ENCODE measurements at places on chromosomes 13 and 19.

- DNase-seq = peak; percentile 73
These were observed 145.8 kb downstream of the KCNRG start for GRCh38 chr13:50161052-50161451.

- DNase-seq = no peak
These were observed 110.0 kb downstream of the KCNRG start for GRCh38 chr13:50125304-50125553.

GRCh38 chr13:114102131-114102520, 30.3 kb downstream of the RASA3 start:
- DNase-seq = no peak

GRCh38 chr19:41172297-41173164, 20.5 kb upstream of the CYP2S1 start:
- no peak for DNase-seq

DNA sequence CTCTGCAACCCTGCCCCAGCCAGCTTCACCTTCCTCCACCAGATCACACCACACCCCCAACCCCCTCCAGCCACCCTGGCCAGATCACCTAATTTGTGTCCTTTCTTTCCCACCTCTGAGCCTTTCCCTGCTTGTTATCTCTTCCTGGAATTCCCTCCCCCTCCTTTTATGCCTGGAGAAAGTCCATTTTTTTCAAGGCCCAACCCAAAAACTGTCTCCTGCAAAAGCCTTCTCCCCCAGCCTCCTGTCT, 5.3 kb upstream of the TLE2 start:
- DNase-seq = no peak

- DNase-seq = no peak
These were observed 2.5 kb downstream of the TMEM259 start for GRCh38 chr19:1018393-1018792.

- no peak for DNase-seq
These were observed 4.7 kb upstream of the SLC17A7 start for GRCh38 chr19:49445997-49446396.

GRCh38 chr19:37551129-37551993, 43.2 kb downstream of the ZNF571 start:
- DNase-seq = peak; percentile 72

DNA sequence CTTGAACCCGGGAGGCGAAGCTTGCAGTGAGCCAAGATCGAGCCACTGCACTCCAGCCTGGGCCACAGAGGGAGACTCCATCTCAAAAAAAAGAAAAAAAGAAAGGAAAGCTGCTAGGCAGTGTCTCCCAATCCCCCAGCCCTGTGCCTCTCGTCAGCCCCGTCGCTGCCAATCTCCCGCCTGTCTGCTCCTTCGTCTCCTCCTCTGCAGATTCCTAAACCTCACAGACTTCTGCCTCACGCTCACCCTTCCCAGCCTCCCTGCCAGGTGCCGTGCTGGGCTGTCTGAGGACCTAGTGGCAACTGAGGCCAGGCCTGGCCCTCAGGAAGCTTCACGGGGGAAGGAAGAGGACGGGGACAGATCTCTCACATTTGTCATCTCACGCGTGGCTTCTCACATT, 21.5 kb downstream of the DPF1 start:
- DNase-seq = no peak

- DNase-seq = no peak
These were observed 8.2 kb upstream of the BBC3 start for GRCh38 chr19:47239152-47239551.

GRCh38 chr19:48678201-48678600, 5.4 kb upstream of the NTN5 start:
- DNase-seq = no peak

- DNase-seq = no peak
These were observed 699 bp downstream of the PTOV1 start for GRCh38 chr19:49851456-49852259.

GRCh38 chr13:107427536-107427935, 787.8 kb downstream of the LIG4 start:
- DNase-seq = no peak

- DNase-seq = no peak
These were observed 419.3 kb upstream of the NBEA start for GRCh38 chr13:34522808-34523207.

- DNase-seq = no peak
These were observed 907.5 kb upstream of the SLC10A2 start for GRCh38 chr13:103973740-103974139.

DNA sequence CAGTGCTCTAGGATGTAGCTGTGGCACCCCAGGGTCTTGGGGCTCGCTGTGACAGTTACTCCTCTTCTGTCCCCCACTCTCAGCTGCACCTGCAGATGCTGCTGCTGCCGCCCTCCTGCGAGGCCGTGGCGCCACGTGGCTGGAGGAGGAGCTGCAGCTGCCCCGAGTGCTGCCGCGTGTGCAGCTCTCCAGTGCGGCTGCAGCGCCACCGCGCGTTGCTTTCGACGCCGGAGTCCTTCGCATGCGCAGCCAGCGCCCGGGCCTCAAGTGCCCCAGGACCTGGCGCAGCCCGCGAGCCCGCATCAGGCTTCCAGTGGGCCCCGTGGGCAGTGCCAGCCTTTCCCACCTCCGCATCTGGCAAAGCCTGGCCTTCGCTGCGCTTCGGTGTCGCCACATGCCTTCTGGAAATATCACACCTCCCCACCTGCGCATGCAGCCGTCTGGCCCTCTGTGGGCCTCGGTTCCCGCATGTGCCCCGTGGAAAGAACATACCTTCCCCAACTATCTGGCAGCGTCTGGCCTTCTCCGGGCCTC, 692 bp upstream of the ZNF580 start:
- peak; percentile 73 for DNase-seq

DNA sequence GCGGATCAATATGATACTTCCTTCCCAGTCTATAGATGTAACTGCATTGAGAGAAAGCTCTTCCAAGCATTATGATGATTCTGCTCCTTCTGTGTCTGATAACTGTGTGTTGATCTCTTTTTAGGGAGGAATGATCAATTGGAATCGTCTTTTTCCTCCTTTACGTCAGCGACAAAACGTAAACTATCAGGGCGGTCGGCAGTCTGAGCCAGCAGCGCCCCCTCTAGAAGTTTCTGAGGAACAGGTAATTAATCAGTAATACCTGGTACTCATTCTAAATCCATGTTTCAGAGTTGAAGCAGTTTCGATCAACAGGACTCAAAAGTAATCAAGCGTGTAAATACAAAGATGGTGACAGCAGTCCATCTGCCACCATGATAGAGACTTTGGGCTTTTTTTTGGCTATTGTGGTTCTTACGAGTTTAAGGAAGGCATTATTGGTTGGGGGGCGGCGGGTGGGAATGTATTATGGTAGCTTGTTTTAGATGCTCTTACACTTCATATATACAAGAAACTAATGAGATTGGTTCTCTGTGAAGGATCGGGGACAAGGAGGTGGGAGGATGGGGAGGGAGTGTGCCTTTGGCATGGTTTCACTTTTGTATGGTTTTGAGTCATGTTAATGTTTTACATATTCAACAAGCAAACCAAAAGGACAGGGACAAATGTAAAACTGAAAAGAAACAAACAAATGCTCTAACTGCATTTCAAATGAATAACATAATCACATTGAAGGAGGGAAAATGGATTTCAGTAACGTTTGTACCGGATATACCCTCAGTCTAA, 60.7 kb upstream of the GPR183 start:
- no peak for DNase-seq

GRCh38 chr13:26518451-26518959, 39.0 kb upstream of the WASF3 start:
- DNase-seq = no peak

GRCh38 chr13:73521290-73521624, 462.5 kb downstream of the KLF5 start:
- DNase-seq = no peak

- DNase-seq = no peak
These were observed 18.2 kb upstream of the ZMYM5 start for GRCh38 chr13:19881641-19882040.

DNA sequence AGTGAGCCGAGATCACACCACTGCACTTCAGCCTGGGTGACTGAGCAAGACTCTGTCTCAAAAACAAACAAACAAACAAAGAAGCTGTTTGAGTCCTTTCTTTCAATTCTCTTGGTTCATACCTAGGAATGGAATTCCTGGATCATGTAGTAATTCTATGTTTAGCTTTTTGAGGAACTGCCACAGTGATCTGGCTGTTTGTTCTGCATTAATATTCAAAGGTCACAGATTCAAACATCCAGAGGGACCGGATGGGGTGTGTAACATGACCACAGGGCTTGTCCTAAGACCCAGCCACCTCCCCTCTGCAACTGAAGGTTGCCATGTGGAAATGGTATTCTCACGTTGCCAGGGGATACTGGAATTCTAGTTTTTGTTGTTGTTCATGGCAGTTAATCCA, 10.2 kb downstream of the COLGALT1 start:
- DNase-seq = no peak

GRCh38 chr13:100689191-100689590, 14.6 kb upstream of the TMTC4 start:
- DNase-seq = no peak

DNA sequence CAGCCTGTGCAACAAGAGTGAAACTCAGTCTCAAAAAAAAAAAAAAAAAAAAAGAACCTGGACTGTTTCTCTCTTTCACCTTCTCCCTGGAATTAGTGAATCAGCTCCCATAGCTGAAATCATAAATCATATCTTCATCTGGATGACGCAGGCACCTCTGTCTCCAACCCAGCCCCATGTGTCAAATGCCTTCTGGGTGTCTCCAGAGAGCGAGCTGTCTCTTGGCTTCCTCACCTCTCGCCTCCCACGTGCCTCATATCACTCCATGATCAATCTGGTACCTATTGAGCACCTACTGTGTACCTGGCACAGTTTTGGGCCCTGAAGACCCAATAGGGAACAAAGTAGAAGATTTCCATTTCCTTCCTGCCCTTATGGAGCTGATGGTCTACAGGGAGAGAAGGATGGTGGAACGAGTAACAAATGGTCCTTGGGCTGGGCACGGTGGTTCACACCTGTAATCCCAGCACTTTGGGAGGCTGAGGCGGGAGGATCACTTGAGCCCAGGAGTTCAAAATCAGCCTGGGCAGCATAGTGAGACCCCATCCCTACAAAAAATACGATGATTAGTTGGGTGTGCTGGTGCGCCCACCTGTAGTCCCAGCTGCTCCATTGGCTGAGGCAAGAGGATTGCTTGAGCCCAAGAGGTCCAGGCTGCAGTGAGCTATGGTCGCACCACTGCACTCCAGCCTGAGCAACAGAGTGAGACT, 2.5 kb downstream of the HSD11B1L start:
- peak; percentile 51 for DNase-seq

DNA sequence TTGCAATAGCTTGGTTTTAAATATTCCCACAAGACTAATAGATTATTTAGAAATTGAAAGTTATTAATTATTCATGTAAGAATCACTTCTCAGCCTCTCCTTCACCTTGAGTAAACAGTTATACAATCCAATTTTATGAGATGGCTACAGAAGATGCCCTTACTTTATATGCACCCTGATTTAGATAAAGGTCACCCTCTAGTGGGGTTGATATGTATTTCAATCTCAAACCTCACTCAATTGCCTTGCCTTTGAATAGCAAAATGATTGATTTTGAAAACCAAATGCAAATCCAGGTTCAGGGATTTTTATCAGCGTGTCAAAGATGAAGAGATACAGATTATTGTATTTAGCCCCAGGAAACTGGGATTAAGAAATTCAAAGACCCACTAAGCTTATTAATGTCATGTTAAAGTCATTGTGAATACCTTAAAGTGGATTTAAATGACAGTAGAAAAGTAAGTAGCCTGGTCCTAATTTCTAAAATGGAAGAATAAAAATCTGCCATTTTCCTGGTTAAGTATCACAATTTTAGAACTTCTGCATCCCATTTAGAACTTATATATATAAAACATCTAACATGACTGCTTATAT, 305.1 kb downstream of the ITGBL1 start:
- DNase-seq = peak; percentile 63

- no peak for DNase-seq
These were observed 403.4 kb downstream of the KLF5 start for GRCh38 chr13:73462241-73462640.

- DNase-seq = peak; percentile 2
These were observed 432 bp downstream of the ZNF611 start for GRCh38 chr19:52734331-52734892.

DNA sequence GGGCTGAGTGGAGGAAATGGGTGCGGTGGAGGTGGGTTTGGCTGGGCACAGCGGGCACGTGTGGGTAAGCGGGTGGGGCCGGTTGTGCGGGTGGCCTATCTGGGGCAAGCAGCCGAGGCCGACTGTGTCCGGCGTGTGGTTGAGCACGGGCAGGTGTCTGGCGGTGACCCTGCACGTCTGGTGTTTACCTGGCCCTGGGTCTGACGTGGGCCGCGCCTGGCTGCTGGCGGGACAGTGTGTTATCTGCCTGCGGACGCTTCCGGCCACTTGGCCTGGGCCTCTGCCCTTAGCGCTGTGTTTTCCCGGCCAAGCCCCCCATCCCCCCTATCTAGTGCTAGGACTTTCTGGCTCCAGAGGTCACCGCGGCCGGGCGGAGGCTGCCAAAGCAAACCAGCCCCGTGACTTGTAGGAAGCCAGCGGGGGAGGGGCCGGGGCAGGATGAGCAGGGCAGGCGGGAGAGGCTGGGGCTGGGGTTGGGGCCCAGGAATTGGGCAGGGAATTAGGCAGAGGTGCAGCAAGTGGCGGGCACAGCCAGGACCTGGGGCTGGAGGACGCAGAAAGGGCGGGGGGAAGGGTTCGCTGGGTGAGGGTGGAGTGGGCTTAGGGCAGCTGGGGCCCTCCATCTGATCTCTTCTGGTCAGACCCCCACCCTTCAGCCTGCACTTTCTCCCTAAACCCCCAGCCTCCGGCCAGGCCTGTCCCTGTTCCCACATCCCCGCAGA, 534 bp upstream of the HPN start:
- no peak for DNase-seq

- DNase-seq = peak; percentile 40
These were observed 1775.1 kb upstream of the PCDH20 start for GRCh38 chr13:63190742-63191141.

- no peak for DNase-seq
These were observed 5.8 kb downstream of the URI1 start for GRCh38 chr19:29947871-29948270.

DNA sequence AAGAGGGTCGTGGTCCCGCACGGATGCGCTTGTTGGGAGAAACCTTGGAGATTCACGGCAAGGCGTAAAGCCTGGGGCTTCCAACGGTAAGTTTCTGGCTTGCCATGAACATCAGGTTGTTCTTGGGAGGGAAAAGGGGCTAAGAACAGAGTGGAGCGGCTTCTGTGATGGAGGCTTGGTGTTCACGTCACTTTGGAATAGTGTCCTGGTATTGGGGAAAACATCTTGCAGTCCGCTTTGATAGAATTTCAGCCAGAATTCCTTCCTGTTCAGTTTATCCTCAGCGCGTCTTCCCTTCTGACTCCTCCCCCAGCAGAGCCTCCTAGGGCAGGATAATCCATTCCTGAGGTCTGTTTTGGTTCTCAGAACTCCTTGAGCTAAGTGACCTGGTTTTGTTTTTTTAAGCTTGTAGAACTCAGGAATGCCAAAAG, 2.0 kb downstream of the KCTD15 start:
- no peak for DNase-seq

DNA sequence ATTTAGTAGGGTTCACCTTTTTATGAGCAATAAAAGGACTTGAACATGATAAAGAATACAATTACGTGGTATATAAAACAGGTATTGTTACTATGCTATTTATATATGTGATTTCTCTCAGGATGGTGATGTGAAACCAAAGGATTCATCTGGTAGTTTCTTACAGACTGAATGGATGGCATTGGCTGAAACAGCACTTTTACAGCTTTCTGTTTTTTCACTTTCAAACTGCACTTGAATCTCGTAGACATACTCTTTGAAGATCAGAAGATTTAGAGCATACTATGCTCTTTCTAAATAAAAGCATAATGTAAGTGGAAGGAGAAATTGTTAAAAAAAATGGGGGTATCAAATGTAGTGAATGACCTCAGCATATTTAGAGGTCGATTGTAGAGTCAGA, 354.8 kb downstream of the HS6ST3 start:
- DNase-seq = no peak

- DNase-seq = no peak
These were observed 8.8 kb downstream of the STK11 start for GRCh38 chr19:1214299-1214861.

Data from fibroblast of mammary gland (primary cell).